Fibroblast of skin of scalp (primary cell): ENCODE measurements at places on chromosomes 6 and 20.

GRCh38 chr20:33279261-33279910 lies 3.6 kb upstream of the BPIFB1 start:
- no peak for DNase-seq

- DNase-seq: no peak
These were observed 173.5 kb downstream of the SCP2D1 start for GRCh38 chr20:18986895-18987580.

GRCh38 chr6:15086348-15087158 lies 159.3 kb upstream of the JARID2 start:
- DNase-seq: no peak

DNA sequence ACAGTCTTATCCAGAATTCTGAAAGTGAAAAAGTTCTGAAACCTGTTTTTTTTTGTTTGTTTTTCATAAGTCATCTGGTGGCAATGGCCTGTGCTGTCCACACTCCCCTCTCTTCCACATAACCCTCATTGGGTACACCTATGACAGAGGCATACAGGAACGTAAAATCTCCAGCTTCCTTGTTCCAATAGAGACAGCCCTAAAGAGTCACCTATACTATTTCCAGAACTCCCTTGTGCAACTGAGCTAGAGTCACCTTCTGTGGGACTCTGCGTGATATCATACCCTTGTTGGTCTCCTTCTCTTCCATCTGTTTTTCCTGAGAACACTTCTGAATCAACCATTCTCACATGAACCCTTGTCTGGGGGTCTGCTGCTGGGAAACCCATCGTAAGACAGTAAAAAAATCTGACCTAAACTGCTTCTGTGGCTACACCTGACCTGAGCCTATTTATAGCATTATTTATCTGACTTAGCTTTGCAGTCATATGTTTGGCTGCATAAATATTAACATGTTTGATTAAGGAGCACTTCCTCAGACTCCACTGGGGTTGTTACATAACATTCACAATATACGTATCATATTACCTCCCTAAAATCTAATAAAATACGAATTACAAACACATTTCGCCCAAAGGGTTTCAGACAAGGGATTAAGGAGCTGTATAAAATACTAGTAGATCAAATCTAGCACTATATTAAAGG lies 151.9 kb downstream of the PTPRT start:
- no peak for DNase-seq

GRCh38 chr20:4073852-4074741 lies 58.7 kb upstream of the RNF24 start:
- DNase-seq: no peak

- peak; percentile 35 for DNase-seq
These were observed 114.5 kb upstream of the SLC22A16 start for GRCh38 chr6:110590821-110591351.

DNA sequence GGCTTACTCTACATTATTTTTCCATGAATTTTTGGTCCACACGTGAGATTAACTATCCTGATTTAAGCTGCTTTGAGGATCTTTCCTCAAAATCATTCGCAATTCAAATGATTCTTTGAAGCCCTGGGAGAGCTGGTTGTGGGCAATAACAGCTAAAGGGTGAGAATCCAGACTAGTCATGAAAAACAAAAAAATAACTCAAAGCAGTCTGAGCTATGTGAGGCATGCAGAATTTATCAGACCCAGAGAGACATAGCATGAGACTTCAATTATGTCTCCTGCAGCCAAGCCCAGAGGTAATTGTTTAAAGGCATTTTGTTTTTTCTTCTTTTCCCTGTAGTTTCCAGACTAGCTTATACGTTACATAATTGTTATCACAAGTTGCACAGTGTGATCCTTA lies 517.3 kb upstream of the PTCHD4 start:
- peak; percentile 4 for DNase-seq

DNA sequence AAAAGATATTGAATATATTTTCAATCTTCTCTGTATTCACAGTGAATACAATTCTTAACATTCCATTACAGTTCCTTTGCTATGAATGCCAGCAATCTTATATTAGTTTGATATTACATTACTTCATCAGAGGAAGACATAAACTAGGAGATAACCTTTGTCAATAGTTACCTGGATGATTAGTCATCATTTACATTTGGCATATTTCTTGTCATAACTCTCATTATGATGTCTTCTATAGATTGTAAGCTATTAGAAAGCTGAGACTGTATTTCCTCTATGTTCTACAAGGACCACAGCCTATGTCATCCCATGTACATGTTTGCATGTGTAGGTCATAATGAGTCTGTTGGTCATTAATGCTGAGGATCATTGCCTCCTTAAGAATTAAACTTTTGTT lies 7.8 kb upstream of the PTPRK start:
- DNase-seq: no peak
